ENCODE measurements at places on chromosomes 7 and 10. TPM values are rescaled to one million over a fixed set of nuclear protein-coding genes. Genes with fewer than 3 reads are reported as not detected.
A peak's percentile ranks its signal among the peaks of the same experiment; 100 is the strongest.

The KAZALD1 gene
- total RNA-seq: 7.4 TPM

- DNase-seq: peak; percentile 43
Observed at GRCh38 chr10:75295868-75296441, 60.2 kb upstream of the COMTD1 start.

GRCh38 chr7:94941844-94942632, 34.6 kb downstream of the PPP1R9A start:
- DNase-seq: no peak

DNA sequence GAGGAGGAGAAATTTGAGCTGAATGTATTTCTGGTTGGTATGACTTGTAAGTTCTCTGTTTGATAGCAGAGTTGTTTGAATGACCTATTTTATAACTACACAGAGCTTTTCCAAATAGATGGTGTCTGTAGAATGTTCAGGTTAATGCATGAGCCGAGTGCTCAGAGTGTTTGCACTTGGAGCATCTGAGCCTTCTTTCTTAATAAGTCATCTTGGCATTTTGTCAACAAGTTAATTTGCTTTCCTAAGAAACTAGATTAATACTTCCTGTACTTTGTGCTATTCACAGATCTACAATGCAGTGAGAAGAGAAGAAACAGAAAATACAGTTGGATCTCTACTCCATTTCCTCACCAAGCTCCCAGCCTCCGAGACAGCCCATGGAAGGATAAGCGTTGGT, 138.2 kb downstream of the PLCE1 start:
- DNase-seq: no peak

DNA sequence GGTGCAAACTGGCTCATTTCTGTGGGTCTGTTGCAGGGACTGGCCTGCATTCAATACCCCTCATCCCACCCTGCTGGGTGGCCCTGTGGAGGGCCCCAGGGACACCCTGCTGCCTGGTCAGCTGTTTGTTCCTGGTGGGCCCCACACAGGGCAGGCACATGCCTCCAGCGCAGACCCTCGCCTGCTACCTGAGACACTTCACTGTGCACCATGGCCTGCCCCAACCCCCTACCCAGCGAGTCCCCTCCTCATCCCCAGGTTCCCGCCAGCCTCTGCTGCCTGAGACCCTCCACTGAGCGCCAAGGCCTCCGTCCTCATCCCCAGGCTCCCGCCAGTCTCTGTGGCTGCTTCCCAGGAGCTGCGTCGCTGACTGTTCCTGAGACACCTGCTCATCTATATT, 16.8 kb downstream of the GPR146 start:
- DNase-seq: no peak

Measured in heart left ventricle (tissue), 16 donors.